ENCODE measurements at places on chromosomes 6 and 20.

DNA sequence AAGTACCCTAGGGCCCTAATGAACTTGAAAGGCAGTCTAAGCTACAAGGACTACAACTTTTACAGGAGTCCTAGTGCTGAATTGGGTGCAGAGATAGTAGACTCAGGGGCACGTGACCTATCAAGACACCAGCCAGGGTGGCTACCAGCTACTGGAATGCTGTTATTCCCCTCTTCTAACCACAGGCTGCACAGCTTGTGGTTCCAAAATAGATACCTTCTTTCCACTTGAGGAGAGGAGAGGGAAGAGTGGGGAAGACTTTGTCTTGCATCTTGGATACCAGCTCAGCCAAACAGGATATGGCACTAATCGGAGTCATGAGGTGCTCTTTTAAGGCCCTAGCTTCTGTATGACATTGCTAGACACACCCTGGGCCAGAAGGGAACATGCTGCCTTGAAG lies 60.0 kb upstream of the MTRF1L start:
- no peak for DNase-seq

- DNase-seq: no peak
Measured at GRCh38 chr6:12601881-12602280, 114.7 kb upstream of the PHACTR1 start.

DNA sequence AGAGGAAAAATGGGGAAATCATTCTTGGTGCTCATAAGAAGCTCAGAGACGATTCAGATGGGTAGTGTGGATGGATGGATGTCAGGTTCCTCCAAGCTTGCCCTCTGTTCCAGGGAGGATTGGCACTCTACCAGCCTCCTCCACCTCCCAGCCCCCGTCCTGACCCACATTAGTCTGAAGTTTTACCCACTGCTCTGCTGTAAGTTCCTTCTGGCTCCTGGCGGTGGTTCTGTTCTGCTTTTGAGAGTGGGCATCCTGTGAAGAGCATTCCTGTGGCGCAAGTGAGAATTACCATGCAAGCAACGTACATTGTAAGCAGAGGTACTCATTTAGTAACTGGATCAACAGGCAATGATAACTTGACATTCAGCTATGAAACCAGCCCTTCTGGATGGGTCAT lies 103.4 kb downstream of the SYNDIG1 start:
- no peak for DNase-seq

DNA sequence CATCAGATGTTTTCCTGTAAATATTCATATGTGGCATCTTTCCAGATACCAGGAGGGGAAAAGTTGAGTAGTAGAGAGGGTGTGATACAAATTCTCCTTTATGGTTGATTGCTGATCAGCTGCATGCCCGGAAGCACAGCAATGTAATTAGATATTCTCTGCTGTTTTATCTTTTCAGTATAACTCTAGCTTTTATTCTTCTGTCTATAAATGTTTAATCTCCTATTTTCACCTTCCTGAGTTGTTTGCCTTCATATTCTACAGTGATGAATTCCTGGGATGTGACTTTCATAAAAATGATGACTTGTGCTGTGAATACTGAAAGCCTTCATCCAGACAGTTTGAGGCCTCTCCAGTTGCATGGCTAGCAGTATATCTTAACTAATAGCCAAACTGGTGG lies 53.7 kb downstream of the SH3BGRL2 start:
- DNase-seq: no peak

DNA sequence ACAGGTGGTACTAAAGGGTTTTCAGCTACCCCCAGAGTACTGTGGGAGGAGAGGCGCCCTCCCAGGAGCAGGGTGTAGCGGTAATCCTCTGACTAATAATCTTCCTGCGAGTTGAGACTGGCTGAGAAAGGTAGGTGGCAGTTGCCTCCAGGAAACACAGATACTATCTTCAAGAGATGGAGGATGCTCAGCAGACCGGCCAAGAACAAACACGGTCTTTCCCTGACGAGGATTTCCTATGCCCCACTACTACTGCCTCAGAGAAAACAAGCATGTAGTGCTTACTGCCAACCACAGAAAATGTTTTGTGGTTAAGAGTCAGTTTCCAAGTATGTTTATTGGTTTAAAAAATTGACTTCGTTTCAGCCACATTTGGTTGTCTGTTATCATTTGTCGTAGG lies 26.8 kb downstream of the C6orf89 start:
- peak; percentile 46 for DNase-seq

DNA sequence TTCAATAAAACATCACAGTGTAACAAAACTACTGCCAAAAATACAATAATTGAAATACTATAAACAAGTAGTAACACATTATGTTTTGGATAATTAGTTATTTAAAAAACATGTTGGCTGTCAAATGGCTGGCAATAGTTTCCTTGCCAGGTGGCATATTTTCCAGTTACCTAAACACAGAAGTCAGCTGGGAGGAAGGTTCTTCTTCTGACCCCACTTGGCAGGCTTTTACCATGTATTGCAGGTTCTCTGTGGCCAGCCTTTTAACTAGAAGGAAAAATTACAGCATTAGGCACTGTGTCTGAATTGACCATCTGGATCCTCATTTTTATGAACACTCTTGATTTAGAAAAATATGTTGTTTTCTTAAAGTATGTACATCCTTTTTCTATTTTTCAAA lies 131.4 kb downstream of the MMS22L start:
- DNase-seq: no peak

DNA sequence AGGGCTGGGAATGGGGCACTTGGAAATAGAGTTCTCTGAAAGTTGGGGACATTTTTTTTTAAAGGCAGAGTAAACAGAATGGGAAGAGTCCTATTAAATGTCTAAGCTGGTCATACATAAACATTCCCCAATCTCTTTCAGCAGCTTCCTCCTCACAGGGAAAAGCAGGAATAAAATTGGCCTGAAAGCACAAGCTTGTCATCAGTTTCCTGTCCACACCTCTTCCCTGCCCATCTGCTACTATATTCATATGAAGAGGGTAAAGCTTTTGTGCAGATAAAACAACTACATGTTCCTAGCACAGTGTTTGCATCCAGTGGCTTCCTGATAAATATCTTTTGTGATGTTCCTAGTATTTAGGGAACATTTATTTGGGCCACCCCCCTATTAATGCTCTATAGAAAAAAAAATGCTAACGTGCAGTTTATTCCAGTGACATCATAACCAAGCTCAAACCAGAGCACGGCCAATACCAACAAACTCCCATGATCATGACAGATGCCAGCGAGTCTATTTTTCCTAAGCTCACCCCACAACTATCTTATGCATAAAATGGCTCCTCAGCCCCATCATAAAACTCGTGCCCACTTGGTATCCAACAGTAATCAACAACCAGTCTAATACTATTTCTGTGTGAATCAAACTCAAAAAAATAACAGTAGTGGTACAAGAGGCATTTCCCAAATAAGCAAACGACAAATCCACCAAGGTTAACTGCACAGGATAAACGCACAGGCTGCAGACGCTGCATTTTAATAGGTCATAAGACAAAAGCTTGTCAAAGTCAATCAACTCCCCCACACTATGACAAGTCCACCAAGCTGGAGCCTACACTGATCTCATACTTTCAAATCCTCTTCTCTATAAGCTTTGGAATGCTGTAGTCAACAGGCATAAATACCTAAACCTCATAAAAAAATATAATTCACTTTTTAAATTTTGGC lies 95.3 kb downstream of the EPB41L2 start:
- DNase-seq: no peak

GRCh38 chr6:116034327-116034726 lies 26.4 kb downstream of the FRK start:
- DNase-seq: no peak

DNA sequence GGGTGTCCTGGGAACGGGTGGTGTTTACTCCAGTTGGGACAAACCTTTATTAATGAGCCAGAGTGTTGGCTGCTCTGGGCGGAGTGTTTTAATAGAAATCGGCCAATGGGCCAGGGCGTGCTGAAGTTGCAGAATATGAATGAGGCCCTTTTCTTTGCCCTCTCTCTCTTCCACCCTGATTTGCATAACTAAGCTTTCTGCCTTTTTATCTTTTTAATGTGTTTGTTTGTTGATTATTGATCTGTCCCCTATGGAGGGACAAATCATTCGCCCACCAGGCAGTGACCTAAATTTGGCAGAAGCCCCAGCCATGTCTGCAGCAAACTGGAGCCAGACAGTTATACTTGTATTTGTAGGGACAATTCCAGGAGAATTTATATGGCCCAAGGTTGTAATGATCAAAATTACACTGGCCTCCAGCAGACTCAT lies 420.9 kb downstream of the PREX1 start:
- DNase-seq: no peak

DNA sequence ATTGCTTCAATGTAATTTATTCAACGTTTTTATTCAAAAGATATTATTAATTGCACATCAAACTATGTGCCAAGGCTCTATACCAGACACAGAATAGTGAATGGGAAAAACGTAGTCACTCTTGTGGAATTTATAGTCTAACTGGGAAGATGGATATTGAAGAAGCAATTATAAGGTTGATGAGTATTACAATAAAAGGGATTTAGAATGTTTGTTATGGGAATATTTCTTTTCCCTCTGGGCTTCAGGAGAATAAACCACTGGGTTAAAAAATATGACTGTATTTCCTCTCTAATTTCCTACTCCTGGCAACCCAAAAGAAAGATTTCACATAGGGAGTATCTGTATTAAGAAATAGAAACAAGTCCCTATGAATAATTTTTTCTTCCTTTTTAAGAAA lies 25.1 kb upstream of the UTRN start:
- no peak for DNase-seq

DNA sequence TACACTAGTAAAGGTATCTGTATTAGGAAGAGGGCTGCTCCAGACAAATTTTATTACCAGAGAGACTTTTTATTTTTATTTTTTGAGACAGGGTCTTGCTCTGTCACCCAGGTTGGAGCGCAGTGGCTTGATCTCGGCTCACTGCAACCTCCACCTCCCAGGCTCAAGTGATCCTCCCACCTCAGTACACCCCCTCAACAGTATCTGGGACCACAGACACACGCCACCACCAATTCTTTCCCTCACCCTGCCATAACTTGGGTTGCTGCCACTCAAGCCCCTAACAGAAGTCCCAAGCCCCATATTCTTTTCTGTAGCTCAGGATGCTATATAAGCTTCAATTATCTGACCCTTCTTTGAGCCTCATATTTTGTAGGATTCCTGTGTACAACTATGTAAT lies 6.9 kb downstream of the BCL2L1 start:
- no peak for DNase-seq

DNA sequence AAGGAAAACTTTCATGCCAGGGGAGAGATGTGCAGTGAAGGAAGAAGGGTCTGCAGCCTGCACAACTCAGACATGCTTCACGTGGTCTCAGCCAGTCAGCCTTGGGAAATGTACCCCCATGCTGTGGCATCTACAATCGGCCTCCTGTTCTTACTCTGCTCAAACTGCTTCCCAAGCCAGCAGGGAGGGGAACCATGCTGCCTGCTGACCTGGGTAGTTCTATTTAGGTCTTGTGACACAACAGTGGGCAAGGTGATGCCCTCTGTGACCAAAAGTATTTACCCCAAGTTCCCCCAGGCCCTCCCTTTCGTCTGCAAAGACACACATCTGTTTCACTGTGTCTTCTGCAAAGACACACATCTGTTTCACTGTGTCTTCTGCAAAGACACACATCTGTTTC lies 106.9 kb downstream of the SLC23A2 start:
- DNase-seq: no peak

DNA sequence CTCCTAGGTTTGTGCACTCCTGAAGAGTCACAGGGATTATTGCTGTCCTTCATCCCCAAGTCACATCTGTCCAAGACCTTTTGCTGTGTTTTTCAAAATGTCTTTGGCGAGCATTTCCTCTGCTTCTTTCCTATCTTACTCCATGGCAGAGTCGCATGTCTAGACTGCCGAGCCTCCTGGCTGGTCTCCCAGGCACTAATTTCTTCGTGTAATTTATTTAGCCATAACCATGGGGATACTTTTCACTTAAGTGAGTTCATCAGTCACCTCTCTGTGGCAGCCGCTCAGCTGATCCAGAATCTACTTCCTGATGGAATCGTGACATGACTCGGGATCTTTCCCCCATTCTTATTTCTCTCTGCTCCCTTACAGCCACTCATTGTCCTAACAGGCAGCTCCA lies 25.8 kb downstream of the ADGRF5 start:
- no peak for DNase-seq

- no peak for DNase-seq
Measured at GRCh38 chr6:168618546-168619315, 177.7 kb downstream of the SMOC2 start.

DNA sequence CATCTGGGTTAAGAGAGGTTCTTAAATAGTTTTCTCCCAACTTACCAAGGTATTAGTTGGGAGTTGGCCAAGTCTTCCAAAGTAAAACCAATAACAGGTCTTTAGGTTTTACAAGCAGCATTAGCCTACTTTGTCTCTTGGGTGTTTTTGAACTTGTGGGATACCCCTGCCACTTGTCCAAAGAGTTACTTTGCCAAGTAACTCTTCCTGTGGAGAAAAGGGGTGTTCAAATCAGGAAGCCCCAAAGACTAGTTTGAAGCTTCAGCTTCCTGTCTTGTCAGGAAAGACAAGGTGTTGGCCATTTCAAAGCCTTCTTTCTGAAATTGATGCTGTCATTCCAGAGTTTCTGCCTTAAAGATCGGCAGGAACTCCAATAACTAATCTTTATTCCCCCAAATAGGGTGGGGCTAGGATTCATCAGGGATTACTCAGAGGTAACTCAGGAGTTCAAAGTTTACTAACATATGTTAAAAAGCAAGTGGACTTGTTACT lies 822 bp downstream of the RAB22A start:
- DNase-seq: no peak

DNA sequence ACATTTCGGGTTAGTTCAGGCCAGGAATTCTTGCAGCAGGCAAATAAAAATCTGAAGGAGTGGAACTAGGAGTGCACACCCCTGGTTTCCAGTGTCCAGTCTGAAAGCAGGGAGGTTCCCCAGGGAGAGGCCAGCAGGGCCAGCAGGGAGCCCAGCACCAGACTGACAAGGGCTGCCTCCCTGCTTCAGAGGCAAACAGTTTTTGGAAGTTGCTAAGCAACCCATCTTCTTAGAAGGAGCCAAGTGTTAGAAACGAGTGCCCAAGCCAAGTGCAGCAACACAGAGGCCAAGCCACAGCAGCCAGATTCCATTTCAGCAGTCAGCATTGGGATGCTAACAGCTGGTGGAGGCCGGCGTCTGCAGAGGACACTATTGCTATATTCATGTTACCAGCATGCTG lies 179.1 kb downstream of the SYNDIG1 start:
- DNase-seq: no peak

GRCh38 chr6:166462461-166463135 lies 79.9 kb upstream of the MPC1 start:
- DNase-seq: no peak

DNA sequence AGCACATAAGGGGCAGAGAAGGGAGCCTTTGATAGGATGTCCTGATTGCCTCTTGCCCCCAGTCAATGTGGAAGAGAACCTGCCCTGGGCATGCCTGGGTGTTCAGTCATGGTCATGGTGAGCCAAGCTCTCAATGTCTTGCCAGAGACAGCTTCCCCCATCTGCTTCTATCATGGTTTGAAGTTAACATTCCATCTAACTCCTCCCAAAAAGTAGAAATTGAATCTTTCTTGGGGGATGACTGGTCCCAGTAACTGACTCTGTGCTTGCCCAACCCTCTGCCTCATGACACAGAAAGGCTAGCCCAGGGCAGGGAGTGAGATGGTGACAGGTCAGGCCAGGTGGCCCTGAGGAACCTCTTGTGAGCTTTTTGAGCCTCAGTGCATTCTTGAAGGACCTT lies 60.1 kb downstream of the ADTRP start:
- no peak for DNase-seq

Data from stimulated activated CD4-positive, alpha-beta T cell treated with anti-CD3 and anti-CD28 coated beads, Interleukin-1b, Interleukin-23, amount 100 ng/mL, for 4 hours (primary cell).